ENCODE measurements at places on chromosomes 13 and 19. TPM values are rescaled to one million over a fixed set of nuclear protein-coding genes. Genes with fewer than 3 reads are reported as not detected.

The FCER2 gene
- 0.31 TPM for total RNA-seq

The ETV2 gene
- total RNA-seq, result 0.68 TPM

The TSHZ3 gene
- 0.57 TPM for total RNA-seq

The PODNL1 gene
- 1.3 TPM for total RNA-seq

The PEG3 gene
- not detected for total RNA-seq

GRCh38 chr13:30319655-30320054, 12.3 kb upstream of the KATNAL1 start:
- no peaks in the 10 kb centered on the region for H3K4me1 ChIP-seq
- H3K36me3 ChIP-seq, result no peaks in the 10 kb centered on the region
- no peak overlapping the region for H3K4me3 ChIP-seq
- H3K27ac ChIP-seq, result no peak overlapping the region
- peaks cover 8% of the 10 kb centered on the region for H3K27me3 ChIP-seq

DNA sequence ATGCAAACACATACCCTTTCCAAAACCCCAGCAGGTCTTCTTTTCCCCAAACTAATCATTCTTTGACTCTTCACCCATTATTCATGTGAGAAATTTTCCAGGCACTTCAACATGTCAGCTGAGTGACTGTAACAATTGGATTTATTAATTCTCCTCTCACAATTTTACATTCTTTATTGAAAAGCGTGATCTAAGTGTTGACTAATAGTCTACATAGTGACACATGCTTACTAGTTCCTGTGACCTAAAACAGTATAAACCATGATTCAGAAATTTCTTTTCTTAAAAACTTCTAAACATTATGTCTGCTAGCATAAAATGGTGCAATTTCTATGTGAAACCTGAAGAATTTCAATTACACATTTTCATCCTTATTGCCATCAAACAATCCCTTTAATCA, 532.3 kb downstream of the GPC5 start:
- no peak overlapping the region for H3K27ac ChIP-seq
- H3K27me3 ChIP-seq, result no peaks in the 10 kb centered on the region
- no peak overlapping the region for H3K4me3 ChIP-seq

DNA sequence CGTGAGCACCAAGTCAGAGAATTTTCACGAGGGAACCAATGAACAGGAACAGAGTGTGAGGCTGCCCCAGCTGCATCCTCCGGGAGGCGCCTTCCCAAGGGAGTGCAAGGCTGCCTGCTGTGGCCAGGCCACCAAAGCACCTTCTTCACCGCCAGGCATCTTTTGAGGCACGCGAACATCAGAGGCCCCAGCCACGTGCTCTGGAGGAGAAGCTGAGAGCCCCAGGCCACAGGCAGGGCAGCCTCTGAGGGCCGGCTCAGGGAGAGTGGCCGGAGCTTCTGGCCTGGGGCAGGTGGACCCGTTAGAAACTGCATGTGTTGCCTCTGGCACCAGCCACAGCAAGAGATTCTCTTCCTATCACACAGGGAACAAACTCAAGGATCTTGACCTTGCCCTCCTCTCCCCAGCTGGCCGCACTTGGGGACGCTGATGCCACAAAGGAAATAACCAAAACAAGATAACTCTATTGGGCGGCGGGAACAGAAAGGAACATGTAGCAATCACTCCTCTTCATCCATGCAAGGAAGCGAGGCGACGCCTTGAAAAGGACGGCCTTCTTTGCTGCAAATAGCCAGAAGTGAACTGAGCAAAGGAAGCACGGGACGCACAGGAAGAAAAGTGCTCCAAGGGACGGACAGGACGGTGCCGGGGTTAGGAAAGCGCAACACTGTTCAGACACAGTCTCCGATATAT, 19.9 kb downstream of the GAS6 start:
- peaks cover 7% of the 10 kb centered on the region for H3K36me3 ChIP-seq
- H3K27me3 ChIP-seq, result peaks cover 9% of the 10 kb centered on the region
- DNase-seq, result no peak
- H3K4me1 ChIP-seq, result peaks cover 47% of the 10 kb centered on the region

DNA sequence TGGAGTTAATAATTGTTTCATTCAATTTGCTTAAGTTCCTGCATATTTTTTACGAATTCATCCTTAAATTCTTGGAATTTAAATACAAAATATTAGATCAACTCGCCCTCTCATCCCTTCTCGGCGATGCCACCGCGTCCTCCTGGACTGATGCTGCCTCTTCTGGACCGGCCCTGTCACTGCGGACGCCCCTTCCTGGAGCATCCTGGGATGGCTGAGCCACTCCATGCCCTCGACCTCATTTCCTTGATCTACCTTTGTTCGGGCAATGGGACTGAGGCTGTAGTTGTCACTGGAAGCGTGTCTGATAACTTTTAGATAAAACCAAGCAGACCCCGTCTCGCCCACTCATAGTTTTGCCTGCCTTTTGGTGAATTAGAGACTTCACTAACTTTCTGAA, 283.7 kb downstream of the TEX29 start:
- no peaks in the 10 kb centered on the region for H3K4me1 ChIP-seq
- no peak overlapping the region for H3K27ac ChIP-seq
- no peaks in the 10 kb centered on the region for H3K36me3 ChIP-seq
- no peak overlapping the region for H3K4me3 ChIP-seq
- H3K27me3 ChIP-seq, result no peaks in the 10 kb centered on the region
- no peak for DNase-seq

GRCh38 chr19:485583-486236, 10.6 kb upstream of the MADCAM1 start:
- no peak for DNase-seq
- peaks cover 12% of the 10 kb centered on the region for H3K4me1 ChIP-seq
- no peak overlapping the region for H3K27ac ChIP-seq
- H3K36me3 ChIP-seq, result peaks cover 12% of the 10 kb centered on the region
- H3K4me3 ChIP-seq, result no peak overlapping the region

DNA sequence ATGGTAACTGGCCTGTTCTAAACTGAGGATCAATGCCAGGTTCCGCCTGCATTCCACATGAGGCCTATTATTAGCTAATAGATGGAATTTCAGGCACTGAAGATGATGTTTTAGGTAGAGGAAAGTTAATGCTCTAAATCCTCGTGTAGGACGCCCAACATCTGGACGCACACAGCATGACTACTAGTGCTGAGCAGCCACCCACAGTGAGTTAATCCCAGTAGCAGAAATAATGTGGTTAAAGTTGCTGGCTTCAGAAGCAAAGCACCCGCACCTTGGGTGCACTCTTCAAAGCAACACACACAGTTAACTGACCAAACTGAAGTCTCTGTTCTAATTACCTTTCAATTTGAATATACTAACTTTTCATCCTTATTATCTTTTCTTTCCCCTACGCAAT, 150.6 kb downstream of the DIAPH3 start:
- no peak for DNase-seq
- H3K27ac ChIP-seq, result no peak overlapping the region
- H3K36me3 ChIP-seq, result peaks cover 15% of the 10 kb centered on the region
- H3K27me3 ChIP-seq, result no peaks in the 10 kb centered on the region
- H3K4me1 ChIP-seq, result no peaks in the 10 kb centered on the region

GRCh38 chr13:95251641-95252040, 49.6 kb downstream of the ABCC4 start:
- H3K27me3 ChIP-seq, result no peaks in the 10 kb centered on the region
- peaks cover 2% of the 10 kb centered on the region for H3K4me1 ChIP-seq
- DNase-seq, result no peak
- peaks cover 3% of the 10 kb centered on the region for H3K36me3 ChIP-seq
- H3K27ac ChIP-seq, result no peak overlapping the region
- H3K4me3 ChIP-seq, result no peak overlapping the region

DNA sequence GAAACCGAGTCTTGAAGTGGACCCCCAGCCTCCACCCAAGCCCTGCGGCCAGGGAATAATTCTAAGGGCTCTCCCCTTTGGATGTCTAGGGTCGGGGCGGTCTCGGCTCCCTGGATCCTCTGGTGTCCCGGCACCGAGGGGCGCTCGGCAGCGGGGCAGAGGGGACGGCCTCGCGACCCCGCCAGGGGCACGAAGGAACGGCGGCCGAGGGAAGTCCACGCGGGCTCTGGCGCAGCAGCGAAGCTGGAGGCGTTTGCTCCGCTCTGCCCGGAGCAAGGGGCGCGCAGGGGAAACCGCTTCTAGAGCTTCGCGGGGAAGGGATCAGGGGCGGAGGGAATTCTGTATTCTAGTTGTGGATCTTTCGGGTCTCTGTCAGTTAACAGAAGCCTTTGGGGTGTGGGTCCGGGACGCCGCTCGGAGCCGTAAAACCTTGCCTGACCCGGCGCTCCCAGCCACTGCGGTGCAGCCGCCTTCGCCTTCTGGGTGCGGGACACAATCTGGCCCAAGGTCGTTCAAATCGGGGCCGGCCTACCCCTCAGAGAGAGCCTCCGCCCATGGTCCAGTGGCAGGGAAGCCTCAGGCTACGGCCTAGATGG, 118.2 kb downstream of the KCNRG start:
- H3K4me3 ChIP-seq, result no peak overlapping the region
- H3K27ac ChIP-seq, result no peak overlapping the region
- peaks cover 3% of the 10 kb centered on the region for H3K36me3 ChIP-seq
- peaks cover 71% of the 10 kb centered on the region for H3K27me3 ChIP-seq
- no peak for DNase-seq

GRCh38 chr13:39682788-39683187, 27.3 kb downstream of the COG6 start:
- H3K27ac ChIP-seq, result no peak overlapping the region
- DNase-seq, result no peak
- H3K4me3 ChIP-seq, result no peak overlapping the region
- peaks cover 17% of the 10 kb centered on the region for H3K36me3 ChIP-seq
- no peaks in the 10 kb centered on the region for H3K27me3 ChIP-seq

DNA sequence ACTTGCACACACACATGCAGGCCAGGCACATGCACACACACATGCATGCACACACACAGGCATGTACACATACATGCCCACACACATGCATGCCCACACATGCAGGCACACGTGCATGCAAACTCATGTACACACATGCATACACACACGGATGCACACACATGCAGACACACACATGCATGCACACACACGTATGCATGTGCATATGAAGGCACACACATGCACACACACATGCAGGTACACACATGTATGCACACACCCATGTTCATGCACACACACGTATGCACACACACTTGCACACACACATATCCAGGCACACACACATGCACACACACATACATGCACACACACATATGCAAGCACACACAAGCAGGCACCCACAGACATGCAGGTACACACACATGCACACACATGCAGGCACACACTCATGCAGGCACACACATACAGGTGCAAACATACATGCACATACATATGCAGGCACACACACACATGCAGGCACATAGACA, 278.1 kb downstream of the LHFPL6 start:
- no peaks in the 10 kb centered on the region for H3K4me1 ChIP-seq
- no peak for DNase-seq
- no peak overlapping the region for H3K27ac ChIP-seq
- peaks cover 4% of the 10 kb centered on the region for H3K27me3 ChIP-seq

DNA sequence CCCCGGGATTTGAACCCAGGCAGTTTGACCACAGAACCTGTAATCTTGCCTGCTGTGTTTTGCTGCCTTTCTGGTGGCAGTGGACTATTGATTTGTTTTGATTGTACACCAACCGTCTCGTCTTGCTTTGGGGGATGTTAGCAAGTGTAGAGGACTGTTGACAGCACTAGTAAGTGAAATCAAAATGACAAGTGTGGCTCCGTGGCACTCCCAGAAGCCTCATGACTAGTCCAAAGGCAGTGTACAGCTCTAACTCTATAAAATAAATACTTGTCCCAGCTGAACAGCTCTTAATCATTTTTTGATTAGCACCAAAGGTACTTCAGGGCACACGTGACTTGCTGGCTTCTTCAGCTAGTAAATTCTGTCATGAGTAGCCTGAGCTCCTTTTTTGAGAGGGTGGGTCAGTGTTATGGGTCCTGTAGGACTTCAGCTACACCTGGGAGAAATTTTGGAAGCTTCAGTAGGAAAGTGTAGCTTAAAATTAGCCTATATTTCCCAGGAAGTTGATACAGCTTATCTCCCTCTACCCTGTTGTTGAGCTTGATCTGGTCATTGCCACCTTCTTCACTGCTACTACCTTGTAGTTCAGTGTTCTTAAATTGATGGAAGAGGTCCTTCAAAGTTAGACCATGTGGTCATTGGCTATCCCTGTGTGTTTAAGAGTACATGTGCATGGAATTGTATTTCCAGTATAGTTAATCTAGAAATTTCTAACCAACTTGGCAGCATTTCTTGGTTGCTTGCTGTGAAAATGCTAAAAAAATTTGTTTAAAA, 15.1 kb downstream of the TM9SF2 start:
- no peak for DNase-seq
- no peak overlapping the region for H3K4me3 ChIP-seq
- H3K36me3 ChIP-seq, result peaks cover 16% of the 10 kb centered on the region
- peaks cover 16% of the 10 kb centered on the region for H3K4me1 ChIP-seq
- H3K27me3 ChIP-seq, result no peaks in the 10 kb centered on the region

DNA sequence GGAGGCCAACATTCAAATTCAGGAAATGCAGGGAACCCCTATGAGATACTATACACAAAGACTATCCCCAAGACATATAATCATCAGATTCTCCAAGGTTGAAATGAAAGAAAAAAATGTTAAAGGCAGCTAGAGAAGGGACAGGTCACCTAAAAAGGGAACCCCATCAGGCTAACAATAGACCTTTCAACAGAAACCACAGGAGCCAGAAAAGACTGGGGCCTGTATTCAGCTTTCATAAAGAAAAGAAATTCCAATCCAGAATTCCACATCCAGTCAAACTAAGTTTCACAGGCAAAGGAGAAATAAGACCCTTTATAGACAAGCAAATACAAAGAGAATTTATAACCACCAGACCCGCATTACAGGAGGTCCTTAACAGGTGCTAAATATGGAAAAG, 1703.6 kb upstream of the PRR20A start:
- DNase-seq, result no peak
- no peaks in the 10 kb centered on the region for H3K27me3 ChIP-seq
- no peaks in the 10 kb centered on the region for H3K36me3 ChIP-seq

GRCh38 chr13:23289917-23290357, 109.2 kb downstream of the SGCG start:
- H3K4me3 ChIP-seq, result no peak overlapping the region
- no peaks in the 10 kb centered on the region for H3K4me1 ChIP-seq
- no peak overlapping the region for H3K27ac ChIP-seq

- H3K4me1 ChIP-seq, result peaks cover 15% of the 10 kb centered on the region
- H3K36me3 ChIP-seq, result no peaks in the 10 kb centered on the region
- H3K27me3 ChIP-seq, result peaks cover 11% of the 10 kb centered on the region
- DNase-seq, result no peak
These were observed 72.4 kb upstream of the TSC22D1 start for GRCh38 chr13:44648392-44649103.

GRCh38 chr13:20715330-20715712, 11.8 kb downstream of the IL17D start:
- no peak overlapping the region for H3K4me3 ChIP-seq
- no peaks in the 10 kb centered on the region for H3K36me3 ChIP-seq
- H3K4me1 ChIP-seq, result peaks cover 4% of the 10 kb centered on the region
- no peak for DNase-seq
- H3K27me3 ChIP-seq, result peaks cover 10% of the 10 kb centered on the region

GRCh38 chr19:2356036-2356646, 3.9 kb upstream of the TMPRSS9 start:
- peaks cover 3% of the 10 kb centered on the region for H3K4me1 ChIP-seq
- no peak overlapping the region for H3K27ac ChIP-seq
- H3K4me3 ChIP-seq, result no peak overlapping the region
- DNase-seq, result no peak
- H3K36me3 ChIP-seq, result no peaks in the 10 kb centered on the region

GRCh38 chr19:1134431-1134830, 30.6 kb downstream of the GPX4 start:
- H3K36me3 ChIP-seq, result peaks cover 8% of the 10 kb centered on the region
- no peaks in the 10 kb centered on the region for H3K27me3 ChIP-seq
- H3K27ac ChIP-seq, result peak overlapping the region; percentile 15

- peak overlapping the region; percentile 78 for H3K4me3 ChIP-seq
- peaks cover 17% of the 10 kb centered on the region for H3K36me3 ChIP-seq
- H3K27ac ChIP-seq, result peak overlapping the region; percentile 84
- H3K4me1 ChIP-seq, result peaks cover 55% of the 10 kb centered on the region
These were observed 1.5 kb upstream of the SLC17A7 start for GRCh38 chr19:49442771-49443365.

GRCh38 chr19:29978080-29978479, 36.0 kb downstream of the URI1 start:
- no peak overlapping the region for H3K4me3 ChIP-seq
- peaks cover 3% of the 10 kb centered on the region for H3K36me3 ChIP-seq
- peaks cover 23% of the 10 kb centered on the region for H3K4me1 ChIP-seq
- DNase-seq, result no peak
